ENCODE measurements at places on chromosomes 12 and 14.

DNA sequence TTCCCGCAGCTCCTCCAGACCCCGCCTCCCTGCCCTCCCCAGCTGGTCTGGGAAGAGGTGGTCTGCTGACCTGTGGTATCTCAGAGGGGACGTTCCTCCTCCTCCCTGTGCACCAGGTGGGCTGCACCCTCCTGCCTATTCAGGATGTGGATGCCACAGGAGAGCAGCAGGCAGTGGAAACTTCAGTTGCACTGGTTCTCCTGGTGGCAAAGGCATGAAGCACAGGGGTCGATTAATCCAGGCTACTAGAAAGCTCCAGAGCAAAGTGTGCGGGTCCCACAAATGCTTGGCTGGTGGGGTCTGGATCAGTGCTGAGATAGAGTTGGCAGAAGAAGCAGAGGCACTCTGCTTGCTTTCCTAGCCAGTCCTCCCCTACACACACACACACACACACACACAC lies 197.0 kb downstream of the SLC41A2 start:
- no peak for DNase-seq

- peak; percentile 25 for DNase-seq
These were observed 63.2 kb downstream of the AMN start for GRCh38 chr14:102985665-102986064.

GRCh38 chr12:121579981-121580868 lies 598 bp downstream of the KDM2B start:
- peak; percentile 70 for DNase-seq

GRCh38 chr12:55688716-55689655 lies 18.7 kb downstream of the ITGA7 start:
- no peak for DNase-seq

DNA sequence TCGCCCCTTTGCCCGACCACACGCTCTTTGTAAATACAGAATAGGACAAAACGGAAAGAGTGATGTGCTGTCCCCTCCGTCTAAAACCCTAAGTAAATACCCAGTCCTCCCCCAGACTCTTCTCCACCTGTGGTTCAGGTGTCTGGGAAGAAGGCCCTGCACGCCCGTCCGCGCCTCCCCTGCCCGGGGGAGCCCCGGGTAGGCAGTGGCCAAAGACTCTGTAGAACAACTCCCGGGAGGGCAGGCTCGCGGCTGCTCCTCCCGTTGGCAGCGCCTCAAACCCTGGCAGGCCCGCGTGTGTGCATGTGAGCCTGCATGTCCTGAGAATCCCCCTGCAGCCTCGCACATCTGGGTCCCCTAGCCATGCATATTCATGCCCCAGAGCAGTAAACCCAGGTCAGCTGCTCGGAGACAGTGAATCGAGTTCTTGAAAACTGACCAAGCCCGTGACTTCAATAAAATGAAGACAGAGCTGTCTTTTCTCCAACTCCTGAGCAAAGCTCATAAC lies 165.8 kb downstream of the MON2 start:
- peak; percentile 37 for DNase-seq

DNA sequence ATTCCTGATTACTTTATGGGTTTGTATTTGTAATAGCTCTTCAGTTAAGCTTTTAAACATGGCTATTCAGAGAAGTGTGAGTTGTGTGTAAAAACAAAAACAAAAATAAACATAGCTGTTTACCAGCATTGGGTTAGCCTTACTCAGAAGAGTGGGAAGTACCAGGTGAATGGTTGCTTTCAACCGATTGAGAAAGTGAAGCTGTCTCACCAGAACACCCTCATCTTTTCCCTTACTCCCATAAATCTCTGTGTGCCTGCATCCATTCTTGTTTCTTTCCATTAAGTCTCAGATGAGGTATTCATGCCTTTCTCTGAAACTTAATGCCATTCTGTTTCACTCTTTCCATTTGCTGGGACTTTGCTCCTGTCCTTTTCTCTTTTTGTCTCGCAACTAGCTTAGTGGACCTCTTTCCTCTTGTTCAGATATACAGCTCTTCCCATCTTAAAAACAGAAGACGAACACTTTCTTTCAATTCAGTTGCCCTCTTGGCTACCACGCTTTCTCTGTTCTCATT lies 10.7 kb downstream of the BORCS5 start:
- DNase-seq: no peak

DNA sequence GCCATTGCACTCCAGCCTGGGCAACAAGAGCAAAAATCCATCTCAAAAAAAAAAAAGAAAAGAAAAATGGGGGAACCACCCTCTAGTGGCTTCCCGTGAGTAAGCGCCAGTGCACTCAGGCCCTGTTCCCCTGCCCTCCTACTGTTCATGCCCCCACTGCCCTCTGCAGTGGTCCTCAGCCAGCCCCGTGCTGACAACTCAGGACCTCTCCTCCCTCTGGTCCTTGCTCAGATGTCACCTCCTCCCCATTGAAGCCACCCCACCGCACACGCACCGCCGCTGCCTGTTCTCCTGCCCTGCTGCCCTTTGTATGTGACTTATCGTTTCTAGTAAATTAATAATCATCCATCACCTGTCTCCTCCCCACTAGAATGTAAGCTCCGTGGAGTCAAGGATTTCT lies 58.8 kb upstream of the DYNC1H1 start:
- DNase-seq: no peak

- DNase-seq: no peak
These were observed 149.9 kb downstream of the FOXN3 start for GRCh38 chr14:89267163-89267562.

DNA sequence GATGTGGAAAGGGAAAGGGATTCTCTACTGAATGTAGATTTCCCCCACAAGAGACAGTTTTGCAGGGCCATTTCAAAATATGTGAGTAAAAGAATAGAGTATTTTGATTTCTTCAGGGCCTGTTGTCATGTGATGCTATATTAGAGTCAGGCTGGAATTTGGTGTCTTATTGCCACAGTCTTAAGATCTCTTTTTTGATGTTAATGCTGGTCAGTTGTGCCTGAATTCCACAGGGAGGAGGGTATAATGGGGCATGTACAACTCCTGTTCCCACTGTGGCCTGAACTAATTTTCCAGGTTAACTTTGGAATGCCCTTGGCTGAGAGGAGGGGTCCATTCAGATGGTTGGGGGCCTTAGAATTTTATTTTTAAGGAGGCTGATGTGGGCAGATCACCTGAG lies 111.0 kb upstream of the MAX start:
- no peak for DNase-seq

DNA sequence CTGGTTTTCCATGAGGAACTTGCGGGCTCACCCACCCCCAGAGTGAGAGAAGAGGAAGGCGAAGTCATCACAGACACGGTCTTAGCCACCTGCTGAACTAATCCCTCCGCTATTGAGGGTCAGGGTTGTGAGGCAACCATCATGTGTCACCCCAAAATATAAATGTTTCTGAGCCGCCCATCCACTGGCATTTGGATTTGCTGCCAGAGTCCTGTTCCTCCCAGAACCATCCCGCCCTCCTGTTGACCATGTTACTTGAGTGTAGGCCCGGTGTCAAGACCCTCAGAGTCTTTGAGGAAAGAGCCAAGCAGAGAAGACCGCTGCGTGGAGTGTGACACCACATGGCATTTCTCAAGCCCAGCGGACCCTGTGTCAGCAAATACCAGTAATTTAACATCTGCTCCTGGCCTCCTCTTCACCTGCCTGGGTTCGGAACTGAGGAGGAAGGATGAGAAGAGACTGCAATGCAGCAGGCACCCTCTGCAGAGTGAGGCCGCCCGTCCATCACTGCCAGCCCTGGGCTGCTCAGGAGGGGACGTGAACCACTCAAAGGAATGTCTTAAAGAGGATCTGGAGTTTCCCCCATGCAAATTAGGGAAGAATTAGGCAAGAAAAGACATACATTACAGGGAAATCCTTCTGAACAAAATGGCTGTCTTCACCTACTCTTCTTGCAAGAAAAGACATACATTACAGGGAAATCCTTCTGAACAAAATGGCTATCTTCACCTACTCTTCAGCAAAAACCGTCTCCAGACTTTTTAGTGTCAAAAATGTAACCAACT lies 100.4 kb downstream of the FBXL14 start:
- DNase-seq: no peak

- peak; percentile 48 for DNase-seq
These were observed 2.2 kb downstream of the DACT1 start for GRCh38 chr14:58639842-58640484.

GRCh38 chr12:92089559-92089958 lies 56.1 kb downstream of the BTG1 start:
- DNase-seq: no peak
